ENCODE measurements at places on chromosomes 12 and 14.

- DNase-seq = no peak
Measured at GRCh38 chr14:81289516-81289915, 68.8 kb upstream of the GTF2A1 start.

GRCh38 chr14:75418850-75419768 is 8.7 kb upstream of the JDP2 start:
- no peak for DNase-seq

- DNase-seq = no peak
Measured at GRCh38 chr12:45863332-45863731, 127.0 kb downstream of the SCAF11 start.

DNA sequence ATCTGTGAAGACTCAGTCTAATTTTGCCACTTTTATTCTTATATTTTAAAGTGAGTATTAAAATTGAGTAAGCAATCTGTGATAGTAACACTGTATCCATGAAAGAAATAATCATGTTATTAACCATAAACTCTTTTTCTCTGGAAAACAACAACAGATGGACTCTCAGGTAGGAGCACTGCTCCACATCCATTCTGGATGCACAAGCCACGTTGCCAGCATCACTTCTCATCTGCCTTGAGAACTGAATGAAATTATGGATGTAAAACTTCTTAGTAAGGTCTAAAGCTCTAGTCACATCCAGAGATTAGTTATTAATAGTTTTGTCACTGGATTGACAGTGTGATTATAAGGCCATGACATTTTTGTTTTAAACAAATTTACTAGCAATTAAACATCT is 489.1 kb upstream of the SYT1 start:
- no peak for DNase-seq

DNA sequence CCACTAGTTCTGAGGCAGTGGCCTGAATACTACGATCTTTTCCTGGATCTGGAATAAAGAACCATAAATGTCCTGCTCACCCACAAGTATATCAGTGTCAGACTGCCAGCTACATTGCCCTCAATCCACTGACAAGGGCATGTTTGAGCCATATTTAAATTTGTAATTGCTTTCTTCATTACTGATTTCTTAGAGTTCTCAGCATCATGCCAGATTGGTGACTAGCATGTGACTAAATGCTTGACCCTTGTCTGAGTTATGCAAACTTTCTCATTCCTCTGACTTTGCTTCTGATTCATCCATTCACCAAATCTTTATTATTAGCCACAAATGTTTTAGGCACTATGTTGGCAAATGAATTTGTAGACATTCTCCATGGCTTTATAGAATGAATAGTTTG is 143.6 kb upstream of the SLC16A7 start:
- no peak for DNase-seq

GRCh38 chr12:6140651-6141447 is 16.4 kb upstream of the VWF start:
- DNase-seq = no peak

DNA sequence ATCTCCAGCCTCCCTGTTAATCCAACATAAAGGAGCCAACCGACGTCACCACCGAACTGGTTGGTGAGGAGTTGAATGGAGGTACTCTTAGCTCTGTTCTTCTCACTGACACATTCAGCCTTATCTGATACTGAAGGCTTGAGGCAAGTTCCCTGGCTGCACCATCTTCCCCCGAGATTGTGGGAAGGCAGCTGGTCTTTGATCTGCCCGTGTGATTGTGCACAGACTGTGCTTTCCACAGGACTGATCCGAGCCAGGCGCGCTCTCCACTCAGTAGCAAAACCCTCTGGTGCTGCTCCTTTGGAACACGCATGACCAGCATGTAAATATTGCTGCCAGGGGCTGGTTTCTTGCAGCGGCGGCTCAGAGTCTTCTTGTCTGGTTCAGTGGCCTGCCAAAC is 30.1 kb upstream of the DLK1 start:
- no peak for DNase-seq

DNA sequence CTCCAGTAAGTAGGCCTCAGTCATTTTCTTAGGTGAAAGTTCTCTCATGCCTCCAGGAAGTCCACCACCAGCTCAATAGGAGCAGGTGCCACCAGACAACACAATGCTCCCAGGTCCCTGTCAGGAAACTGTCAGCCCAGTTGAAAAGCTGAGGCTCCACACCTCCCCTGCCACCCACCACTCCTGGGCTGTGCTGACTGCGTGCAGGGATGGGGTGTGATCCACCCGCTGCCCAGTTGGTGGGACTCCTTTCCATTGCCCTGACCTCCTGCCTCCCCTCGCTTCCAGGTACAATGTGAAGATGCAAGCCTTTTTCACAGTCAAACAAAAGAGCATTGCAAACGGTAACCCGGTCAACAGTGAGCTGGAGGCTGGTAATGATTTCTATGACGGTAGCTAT is 64.8 kb upstream of the RIN3 start:
- DNase-seq = no peak

DNA sequence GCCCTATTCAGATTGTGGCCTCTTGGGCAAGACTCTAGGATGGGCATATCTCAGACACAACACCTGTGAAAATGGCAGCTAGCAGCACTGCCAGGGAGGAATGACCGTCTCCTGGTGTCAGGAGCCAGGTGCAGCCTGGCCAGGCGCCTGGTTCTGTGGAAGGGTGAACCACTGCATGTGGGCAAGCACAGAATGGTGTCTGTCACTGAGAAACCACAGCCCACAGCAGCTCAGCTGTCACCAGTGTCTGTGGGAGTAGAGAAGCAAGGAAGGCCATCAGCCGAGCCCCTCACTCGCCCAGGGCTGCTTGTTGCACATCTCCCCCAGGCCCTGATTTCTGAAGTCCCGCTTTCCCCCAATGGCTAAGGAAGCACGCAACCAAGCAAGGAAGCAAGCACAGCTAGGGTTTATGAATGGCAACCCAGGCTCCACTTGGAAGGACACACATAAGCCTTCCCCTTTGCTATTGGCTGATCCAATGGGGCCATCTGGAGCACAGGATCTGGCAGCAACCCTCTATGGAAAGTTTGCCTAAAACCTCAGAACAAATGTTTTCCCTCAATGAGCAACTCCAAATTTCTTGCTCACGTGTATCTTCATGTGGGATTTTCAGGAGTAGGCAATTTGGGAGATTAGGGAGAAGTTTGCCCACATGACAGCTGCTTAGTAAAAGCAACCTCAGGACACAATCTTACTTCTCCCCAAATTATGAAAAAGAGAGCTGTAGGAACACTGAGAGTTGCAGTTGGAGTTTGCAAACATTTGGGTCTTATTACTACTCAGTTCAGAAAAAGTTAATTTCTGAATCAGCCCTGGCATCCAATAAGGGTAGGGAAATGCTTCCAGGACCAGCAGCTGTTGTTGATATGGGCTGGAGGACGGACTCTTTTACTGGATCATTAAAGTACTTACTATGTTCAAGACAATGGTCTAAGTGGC is 44.7 kb downstream of the GPHB5 start:
- no peak for DNase-seq

DNA sequence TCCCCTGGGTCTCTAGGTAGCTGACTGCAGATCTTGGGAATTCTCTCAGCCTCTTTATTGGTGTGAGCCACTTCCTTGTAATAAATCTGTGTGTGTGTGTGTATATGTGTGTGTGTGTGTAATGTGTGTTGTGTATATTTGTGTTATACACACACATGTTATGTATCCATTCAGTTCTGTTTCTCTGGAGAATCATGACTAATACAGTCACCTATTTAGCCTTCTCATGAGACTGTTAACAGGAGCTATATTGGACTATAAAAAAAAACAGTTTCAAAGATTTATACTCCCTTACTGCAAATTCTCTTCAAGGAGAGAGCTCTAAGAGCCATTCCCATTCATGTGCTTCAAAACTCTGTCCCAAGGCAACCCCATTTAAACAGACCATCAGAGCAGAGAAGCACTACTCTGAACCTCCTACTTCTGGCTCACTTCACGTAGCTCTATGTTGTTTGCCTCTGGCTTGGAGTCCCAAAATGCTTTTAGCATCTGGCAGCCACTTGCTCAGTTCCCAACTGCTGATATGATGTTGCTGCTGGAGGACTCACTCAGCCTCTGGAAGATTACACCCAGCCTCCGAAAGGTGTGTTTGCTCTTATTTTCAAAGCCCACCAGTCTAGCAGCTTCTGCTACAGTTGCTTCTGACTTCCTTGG is 48.7 kb upstream of the KITLG start:
- no peak for DNase-seq

- no peak for DNase-seq
Measured at GRCh38 chr14:66383257-66383656, 102.9 kb upstream of the CCDC196 start.

DNA sequence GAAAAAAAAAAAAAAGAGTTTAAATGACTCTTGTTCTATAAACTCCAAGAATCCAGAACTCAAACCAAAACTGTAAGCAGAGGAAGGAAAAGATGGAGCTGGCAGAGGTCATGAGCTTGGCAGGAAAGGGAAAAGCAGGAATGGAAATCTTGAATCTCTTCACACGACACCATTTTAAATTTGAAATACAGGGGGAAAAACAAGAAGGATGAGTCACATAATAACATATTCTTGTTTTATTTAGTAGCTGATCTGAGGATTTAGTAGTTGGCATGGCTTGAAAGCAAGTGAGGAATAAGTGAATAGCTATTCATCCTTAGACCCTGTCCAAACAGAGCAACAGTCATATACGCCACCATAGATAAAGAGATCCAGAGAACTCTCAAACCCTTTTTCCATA is 35.0 kb downstream of the EPS8 start:
- no peak for DNase-seq

DNA sequence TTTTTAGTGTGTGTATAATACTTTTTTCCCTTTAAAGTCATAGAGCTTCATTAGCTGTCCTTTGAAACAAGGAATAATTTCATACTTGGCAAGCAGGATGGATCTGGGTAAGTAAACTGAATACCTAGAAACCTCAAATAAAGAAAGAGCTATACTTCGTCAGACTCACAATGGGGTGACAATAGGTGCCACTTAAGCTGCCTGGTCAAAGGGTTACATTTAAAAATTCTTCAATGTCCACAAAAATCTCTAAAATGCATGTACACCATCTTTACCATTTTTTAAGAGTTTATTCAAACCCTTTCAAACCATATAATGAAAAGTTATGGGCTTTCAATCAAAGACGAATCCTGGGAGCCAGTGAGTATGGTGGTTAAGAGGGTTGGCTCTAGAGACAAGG is 3.1 kb downstream of the GIT2 start:
- no peak for DNase-seq

DNA sequence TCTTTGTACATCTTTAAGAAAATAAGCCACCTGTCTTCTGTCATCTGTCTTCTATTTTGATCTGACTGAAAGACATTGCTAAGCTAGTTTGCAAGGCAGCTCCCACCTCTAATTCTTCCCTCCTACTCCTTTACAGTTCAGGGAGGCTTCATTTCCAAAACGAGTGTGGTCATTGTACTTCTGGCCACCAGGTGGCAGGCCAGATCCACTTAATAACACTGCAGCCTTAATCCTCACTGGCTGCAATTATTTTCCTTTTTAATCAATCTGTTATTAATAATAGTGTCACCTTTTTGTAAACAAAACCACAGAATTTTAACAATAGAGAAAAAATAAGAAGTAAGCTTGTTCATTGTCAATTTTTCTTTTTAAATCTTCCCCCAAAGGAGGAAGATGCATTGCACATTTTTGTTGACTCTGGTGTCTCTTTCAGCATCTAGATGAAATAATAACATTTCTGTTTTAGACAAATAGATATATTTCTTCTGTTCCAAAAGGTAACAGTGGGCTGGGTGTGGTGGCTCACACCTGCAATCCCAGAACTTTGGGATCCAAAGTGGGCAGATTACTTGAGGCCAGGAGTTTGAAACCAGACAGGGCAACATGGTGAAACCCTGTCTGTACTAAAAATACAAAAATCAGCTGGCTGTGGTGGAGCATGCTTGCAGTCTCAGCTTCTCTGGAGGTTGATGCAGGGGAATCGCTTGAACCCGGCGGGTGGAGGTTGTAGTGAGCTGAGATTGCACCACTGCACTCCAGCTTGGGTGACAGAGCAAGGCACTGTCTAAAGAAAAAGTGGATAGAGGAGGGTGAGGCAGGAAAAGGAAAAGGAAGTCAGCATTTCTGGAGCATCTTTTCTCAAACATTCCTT is 23.3 kb downstream of the GABARAPL1 start:
- DNase-seq = no peak

- no peak for DNase-seq
Measured at GRCh38 chr14:55813630-55814029, 233.6 kb downstream of the KTN1 start.

- no peak for DNase-seq
Measured at GRCh38 chr12:52213564-52214420, 19.3 kb upstream of the KRT7 start.

DNA sequence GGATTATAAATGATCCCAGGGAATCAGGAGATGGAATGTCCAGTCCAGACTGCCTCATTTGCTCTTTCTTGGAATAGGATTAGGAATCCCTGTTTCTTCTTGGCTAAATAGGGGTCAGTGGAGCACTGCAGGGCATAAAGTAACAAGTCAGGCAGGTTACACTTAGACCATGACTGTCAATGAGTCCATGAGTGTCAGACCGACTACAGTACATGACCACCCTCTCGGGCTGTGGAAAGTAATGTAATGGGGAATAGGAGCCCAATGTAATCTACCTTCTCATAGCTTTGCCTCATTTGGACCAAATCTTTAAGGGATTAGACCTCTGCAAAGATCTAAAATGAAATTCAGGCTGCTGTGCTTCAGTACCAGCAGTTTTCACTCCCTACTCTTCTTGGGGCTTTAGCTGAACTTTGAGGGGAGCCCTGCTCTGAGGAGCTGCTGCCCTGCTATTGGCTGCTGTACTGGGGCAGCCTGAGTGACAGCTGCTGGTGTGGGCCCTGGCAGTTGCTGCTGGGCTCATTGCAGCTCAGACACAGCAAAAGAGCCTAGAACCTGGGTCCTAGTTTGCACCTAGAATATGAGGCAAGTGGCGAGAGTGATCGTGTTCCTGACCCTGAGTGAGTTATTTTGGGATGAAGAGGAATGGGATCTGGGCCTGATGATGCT is 62.2 kb upstream of the OR4E1 start:
- DNase-seq = no peak

DNA sequence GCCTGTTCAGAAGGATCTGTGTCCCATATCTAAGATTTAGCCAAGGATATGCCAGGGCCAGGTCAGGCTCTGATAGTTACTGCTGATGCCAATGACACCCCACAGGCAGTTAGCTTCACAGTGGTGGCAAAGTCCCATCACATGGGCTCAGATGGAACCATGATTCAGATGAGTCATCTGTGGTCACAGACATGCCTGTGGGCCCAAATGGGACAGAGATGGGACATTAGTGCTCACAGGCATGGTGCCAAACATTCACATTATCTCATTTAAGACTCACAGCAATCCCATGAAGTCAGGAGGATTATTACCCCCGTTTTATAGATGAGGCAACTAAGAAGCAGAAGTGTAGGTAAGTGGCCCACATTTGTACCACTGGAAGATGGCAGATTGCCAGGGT is 207.8 kb downstream of the DPF3 start:
- no peak for DNase-seq

DNA sequence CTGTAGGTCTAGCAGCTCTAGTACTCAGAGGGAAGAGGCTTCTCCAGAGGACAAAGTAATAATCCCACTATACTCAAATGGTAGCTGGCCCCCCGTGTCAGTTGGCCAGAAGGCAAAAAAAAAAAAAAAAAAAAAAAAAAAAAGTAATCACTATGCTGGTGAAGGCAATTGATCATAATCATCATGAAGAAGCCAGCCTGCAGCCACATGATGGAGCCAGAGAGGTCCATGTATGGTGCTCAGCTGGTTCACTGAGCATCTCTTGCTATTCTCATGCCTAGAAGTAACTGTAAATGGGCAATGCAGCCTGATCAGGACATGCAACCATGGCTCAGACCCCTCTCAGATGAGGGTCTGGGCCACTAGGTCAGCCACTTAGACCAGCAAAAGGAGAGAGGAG is 378.8 kb downstream of the MED13L start:
- no peak for DNase-seq
